Right lung (tissue), 10 donors: ENCODE measurements at places on chromosomes 12 and 14. TPM values are rescaled to one million over a fixed set of nuclear protein-coding genes. Genes with fewer than 3 reads are reported as not detected.

AMIGO2 gene
- polyA plus RNA-seq, result 2.9 TPM

GZMB gene
- polyA plus RNA-seq, result 0.98 TPM

TMEM233 gene
- 1.2 TPM for polyA plus RNA-seq

- no peak for DNase-seq
Observed at GRCh38 chr12:15707516-15708199, 81.5 kb downstream of the EPS8 start.

GRIN2B gene
- polyA plus RNA-seq, result 0.21 TPM

GRCh38 chr12:59620326-59620725 lies 24.5 kb downstream of the SLC16A7 start:
- no peak for DNase-seq

DNA sequence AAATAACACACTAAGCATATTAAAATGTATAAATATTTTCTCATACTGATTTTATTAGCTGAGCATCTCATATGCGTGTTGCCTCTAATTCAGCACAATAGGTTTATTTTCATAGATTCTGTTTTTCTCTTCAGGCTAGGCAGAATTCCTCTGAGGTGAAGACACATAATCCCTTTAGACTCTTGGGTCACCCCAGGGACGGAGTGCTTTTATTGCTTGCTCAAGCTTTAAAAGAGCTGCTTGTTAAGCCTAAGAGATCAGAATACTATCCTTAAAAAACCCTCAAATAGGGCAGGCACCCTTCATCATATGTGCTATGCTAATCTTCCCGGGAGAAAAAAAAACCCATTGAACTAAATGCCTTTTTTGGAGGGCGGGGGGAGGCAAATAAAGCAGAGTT lies 390.1 kb downstream of the KCNH5 start:
- no peak for DNase-seq
